D341Med (cell line): ENCODE measurements at places on chromosomes 11 and 22.

DNA sequence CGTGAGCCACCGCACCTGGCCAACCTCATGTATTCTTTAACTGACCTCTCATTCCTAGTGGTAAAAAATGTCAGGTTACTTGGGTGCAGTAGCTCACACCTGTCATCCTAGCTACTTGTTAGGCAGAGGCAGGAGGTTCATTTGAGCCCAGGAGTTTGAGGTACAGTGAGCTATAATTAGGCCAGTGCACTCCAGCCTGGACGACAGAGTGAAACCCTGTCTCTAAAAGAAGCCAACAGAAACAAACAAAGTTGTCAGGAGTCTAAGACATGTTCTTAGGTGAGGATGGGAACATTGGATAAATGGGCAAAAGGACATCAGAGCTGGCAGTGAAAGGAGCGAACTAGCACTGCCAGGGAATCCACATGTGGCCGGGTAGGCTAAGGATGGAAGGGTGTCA lies 18.1 kb downstream of the MADD start:
- DNase-seq: no peak

DNA sequence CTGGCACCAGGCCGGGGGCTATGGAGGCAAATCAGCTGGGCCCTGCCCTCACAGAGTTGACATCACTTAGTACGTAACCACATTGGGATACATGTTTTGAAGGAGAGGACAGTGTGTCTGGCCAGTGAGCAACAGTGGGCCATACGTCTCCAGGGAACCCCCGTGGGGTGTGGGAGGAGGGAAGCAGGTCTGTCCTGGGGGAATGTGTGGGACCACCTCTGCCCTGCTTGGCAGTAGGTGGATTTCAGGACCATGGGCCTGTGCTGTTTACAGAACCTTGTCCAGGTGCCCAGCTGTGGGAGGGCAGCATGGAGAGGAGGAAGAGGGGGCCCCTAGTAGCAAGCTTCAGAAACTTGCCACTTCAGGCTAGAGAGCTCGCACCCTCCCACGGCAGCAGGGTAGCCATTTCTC lies 21.0 kb downstream of the P2RY2 start:
- no peak for DNase-seq

DNA sequence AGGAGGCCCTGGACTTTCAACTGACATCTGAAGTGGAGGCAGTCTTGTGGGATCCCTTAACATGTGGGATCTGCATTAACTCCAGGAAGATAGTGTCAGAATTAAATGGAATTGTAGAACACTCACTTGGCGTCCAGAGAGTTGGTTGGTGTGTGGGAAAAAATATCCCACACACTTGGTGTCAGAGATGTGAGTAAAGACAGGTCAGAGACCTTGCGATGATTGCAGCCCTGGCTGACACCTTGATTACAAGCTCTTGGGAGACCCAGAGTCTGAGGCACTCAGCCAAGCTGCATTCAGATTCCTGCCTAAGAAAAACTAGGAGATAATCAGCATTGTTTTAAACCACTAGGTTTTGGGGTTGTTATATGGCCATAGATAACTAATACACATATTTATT lies 7.2 kb upstream of the TPCN2 start:
- DNase-seq: no peak

- DNase-seq: no peak
Observed at GRCh38 chr11:134670961-134671370, 258.9 kb upstream of the B3GAT1 start.

DNA sequence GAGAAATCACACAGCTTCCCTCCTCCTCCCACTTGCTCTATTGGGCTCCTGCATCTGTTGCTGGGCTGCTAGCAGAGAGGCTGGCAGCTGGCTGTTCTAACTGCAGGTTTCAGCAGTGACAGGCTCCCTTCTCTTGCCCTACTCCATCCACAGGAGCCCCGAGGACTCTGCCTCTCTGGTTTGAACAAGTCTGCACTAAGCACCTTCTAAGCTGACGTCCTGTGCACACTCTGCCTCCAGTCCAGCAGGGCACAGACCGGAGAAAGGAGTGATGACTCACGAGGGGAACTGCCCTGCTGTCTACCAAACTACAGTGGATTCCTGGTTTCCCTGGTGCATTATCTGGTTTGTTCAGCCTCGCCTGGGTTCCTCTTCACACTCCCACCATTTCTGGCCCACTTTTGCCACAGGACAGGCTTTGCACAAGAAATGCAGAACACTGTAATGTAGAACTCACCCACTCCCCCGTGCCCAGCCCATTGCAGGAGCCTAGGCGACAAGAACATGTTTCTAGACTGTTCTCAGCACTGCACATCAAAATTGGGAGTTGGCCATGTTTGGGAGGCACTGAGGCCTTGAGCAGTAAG lies 26.0 kb downstream of the IL10RA start:
- no peak for DNase-seq

- DNase-seq: no peak
Observed at GRCh38 chr11:122807731-122808477, 30.4 kb upstream of the CRTAM start.

- DNase-seq: no peak
Observed at GRCh38 chr11:111932611-111932950, 4.6 kb upstream of the DIXDC1 start.

GRCh38 chr11:24267014-24267413 lies 229.8 kb upstream of the LUZP2 start:
- DNase-seq: no peak

DNA sequence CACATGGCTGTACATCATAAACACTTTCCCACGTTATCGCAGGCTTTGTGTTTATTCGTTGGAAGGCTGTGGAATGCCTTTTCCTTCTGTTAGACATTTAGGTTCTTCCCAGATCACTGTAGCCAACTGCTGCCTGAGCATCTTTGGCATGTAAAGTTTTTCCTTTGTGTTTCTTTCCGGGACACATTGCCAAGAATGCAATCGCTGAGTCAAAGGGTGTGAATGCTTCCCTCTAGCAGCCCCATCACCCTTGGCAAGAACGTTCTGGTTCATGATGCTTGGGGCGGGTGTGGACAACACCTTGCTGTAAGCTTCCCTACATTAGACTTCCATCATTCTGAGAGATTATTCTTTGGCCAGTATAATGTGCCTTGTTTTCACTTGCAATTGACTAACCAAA lies 136.2 kb downstream of the OSBP2 start:
- DNase-seq: no peak

DNA sequence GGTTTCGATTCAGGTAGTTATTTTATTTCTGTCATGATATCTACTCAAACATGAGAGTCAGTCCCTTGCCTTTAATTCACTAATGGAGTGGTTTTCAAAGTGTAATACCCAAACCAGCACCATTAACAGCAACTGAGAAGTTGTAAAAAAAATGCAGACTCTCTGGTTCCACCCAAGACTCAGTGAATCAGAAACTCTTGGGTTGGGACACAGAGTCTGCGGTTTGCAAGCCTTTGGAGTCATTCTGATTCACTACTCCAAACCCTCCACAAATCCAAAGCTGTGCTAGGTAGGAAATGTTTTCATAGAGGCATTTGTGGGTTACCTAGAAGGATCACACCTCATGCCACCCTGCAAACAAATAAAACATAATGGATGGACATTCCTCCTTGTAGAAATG lies 340.1 kb downstream of the NTM start:
- no peak for DNase-seq
